ENCODE measurements at places on chromosomes 4 and X.

GRCh38 chr4:83269256-83269655 lies 15.3 kb downstream of the COQ2 start:
- DNase-seq, result no peak

DNA sequence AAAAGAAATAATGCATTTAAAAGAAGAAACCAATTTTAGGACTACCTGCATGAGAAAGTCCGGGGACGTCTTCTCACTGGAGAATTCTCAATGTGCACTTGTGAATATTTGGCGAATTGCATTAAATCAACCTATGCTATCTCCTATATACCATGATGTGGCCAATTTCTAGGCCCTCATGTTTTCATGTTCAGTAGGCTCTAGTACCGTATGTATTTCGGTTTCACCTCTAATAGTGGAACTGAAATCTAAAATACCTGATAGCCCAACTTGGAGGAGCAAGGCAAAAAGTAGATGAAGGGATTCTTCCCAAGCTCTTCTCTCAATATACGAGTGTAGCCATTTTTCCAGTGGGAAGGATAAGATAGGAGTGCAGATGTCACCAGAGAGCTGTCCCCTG lies 11.4 kb upstream of the FGF2 start:
- DNase-seq, result no peak

DNA sequence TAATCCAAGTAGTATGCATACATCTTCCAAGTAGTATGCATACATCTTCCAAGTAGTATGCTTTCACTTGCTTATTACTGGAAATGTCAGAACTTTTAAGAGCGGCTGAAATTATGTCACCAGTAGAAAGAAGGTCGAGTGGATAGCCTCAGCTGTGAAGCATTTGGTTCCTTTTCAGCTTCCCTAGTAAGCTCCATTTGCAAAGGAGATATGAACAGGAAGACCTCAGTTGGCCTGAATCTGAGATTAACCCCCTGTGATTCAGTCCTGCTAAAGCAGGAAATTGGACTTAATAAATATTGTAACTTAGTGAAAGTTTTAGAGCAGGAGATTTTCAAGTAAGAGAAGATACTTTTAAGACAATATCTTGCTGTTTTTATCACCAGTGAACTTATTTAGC lies 48.1 kb downstream of the PCDH7 start:
- no peak for DNase-seq

- DNase-seq, result no peak
Measured at GRCh38 chrX:7647831-7648230, 195.1 kb upstream of the VCX start.

GRCh38 chr4:16161851-16162408 lies 64.3 kb downstream of the TAPT1 start:
- no peak for DNase-seq

GRCh38 chrX:98141466-98141865 lies 1257.8 kb downstream of the RPA4 start:
- DNase-seq, result no peak

DNA sequence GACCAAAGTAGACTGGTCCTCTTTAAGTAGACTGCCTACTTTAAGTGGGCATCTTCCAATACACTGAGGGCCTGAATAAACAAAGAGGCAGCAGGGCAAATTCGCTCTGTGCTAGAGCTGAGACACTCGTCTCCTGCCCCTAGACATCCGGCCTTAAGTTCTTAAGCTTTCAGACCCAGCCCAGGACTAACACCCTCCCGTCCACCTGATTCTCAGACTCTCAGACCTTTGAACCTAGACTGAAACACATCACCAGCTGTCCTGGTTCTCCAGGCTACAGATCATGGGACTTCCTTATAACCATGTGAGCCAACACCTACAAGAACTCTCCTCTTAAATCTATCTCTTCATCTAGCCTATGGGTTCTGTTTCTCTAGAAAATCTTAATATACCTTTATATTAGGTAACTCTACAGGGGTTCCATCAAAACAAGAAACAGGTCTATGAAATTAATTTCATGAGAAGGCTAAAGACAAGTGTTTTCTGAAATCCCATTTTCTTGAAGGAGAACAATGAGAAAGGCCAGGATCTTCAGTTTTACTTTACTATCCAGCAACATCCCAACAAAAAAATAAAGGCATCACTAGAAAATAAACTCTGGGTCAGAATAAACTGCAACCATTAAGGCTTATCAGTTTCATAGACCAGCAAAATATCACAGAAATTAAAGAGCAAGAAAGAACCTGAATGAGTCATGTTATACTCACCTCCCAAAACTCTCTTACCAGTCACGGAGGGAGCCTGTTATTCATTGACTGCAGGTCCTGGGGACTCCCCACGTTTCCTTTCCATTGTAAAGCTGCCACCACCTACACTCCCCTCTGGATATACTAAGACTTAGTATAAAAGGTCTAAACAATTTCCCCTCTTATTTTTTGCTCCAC lies 14.8 kb downstream of the ADGRA3 start:
- DNase-seq, result peak; percentile 22

GRCh38 chr4:184807797-184808712 lies 17.7 kb downstream of the ACSL1 start:
- DNase-seq, result no peak

- no peak for DNase-seq
Measured at GRCh38 chr4:112517067-112517634, 1.2 kb upstream of the NEUROG2 start.

DNA sequence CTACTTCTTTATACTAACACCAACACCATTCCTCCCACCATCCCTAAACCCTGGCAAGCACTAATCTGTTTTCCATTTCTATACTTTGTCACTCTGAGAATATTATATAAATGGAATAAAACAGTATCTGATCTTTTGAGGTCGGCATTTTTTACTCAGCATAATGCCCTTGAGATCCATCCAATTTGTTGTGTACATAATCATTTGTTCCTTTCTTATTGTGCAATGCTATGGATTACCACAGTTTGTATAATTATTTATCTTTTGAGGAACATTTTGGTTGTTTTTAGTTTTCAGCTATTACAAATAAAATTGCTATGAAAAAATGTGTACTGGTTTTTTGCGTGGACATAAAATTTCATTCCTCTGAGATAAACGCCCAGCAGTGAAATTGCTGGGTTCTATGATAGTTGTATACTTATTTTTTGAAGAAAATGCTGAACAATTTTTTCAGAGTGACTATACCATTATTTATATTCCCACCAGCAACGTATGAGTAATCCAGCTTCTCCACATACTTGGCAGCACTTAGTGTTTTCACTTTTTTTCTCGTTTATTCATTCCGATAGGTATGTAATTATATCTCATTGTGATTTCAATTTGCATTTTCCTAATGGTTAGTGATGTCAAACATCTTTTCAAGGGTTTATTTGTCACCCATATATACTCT lies 154.3 kb upstream of the DCAF8L1 start:
- no peak for DNase-seq

- DNase-seq, result no peak
Measured at GRCh38 chr4:7674706-7675105, 240.0 kb upstream of the PSAPL1 start.

- no peak for DNase-seq
Measured at GRCh38 chrX:5916945-5917344, 311.7 kb downstream of the NLGN4X start.

- no peak for DNase-seq
Measured at GRCh38 chrX:37083880-37084279, 75.7 kb downstream of the FAM47C start.

GRCh38 chr4:125735102-125735501 lies 420.3 kb downstream of the FAT4 start:
- no peak for DNase-seq

- no peak for DNase-seq
Measured at GRCh38 chr4:131344761-131345160, 1804.3 kb upstream of the PCDH10 start.

DNA sequence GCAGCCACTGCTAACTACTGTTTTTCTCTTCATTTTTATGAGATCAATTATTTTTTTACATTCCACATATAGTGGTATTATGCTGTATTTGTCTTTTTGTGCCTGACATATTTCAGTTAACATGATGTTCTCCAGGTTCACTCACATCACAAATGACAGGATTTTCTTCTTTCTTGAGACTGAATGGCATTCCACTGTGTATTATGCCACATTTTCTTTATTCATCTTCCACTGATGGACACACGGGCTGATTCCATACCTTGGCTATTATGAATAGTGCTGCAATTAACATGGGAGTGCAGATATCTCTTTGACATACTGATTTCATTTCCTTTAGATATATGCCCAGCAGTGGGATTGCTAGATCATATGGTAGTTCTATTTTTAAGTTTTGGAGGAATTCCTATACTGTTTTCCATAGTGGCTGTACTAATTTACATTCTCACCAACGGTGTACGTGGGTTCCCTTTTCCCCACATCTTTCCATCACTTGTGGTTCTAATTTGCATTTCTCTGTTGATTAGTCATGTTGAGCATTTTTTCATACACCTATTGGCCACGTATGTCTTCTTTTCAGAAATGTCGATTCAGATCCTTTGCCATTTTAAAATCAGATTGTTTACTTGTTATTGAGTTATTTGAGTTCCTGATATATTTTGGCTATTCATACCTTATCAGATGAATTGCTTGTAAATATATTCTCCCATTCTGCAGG lies 14.9 kb upstream of the ZCCHC4 start:
- no peak for DNase-seq

- DNase-seq, result no peak
Measured at GRCh38 chr4:150229520-150229919, 151.3 kb downstream of the DCLK2 start.

GRCh38 chr4:83964996-83965541 lies 429.2 kb downstream of the GPAT3 start:
- no peak for DNase-seq

DNA sequence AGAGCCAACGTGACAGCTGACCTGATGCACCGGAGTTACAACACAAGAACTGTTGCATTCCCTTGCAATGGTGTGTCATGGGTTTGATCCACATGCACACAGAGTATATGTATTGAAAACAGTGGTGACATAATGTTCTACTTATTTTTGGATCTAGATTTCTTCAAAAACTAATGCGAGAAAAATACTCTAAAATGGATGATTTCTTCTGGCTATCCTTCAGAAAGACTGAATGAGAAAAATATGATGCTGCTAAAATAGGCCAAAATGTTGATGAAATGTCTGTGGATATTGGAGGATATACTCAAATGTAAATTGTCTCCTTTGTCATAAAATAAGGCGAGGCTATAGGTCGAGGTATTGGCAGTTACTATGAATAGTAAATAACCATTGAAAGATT lies 30.4 kb downstream of the LIMCH1 start:
- no peak for DNase-seq

DNA sequence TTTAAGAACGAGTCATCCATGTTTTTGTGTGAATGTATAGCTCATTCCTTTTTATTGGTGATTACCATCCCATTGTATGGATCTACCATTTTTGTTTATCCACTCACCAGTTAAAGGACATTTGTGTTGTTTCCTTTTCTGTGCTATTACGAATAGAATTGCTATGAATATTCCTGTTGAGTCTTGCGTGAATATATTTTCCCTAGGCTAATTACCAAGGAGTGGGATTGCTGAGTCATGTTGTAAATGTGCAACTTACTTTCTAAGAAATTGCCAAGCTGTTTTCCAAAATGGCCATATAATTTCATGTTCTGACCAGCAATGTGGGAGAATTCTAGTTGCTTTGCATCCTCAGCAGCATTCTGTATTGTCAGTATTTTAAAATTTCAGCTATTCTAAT lies 51.3 kb downstream of the YIPF6 start:
- DNase-seq, result no peak

GRCh38 chr4:4560136-4560535 lies 18.3 kb upstream of the STX18 start:
- no peak for DNase-seq

- no peak for DNase-seq
Measured at GRCh38 chr4:8167291-8167690, 8.7 kb upstream of the ABLIM2 start.

DNA sequence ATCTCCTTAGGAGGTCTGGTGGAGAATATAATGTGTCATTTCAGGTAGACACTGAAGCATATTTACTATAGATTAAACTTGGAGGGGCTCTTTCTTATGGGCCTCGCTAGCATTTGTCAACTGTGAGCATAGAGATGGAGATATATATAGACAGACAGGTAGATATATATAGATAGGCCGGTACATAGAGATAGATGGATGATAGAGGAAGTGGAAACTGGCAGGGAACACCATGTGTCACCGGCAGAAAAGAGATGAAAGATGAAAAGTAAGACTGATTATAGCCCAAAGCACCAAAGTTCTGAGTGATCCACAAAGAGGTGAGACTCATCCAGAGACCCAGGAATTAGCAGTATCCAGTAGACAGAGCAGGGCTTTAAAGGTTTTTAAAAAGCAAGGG lies 268.1 kb downstream of the FBXW7 start:
- DNase-seq, result no peak

- DNase-seq, result no peak
Measured at GRCh38 chr4:14607578-14607977, 394.7 kb upstream of the CPEB2 start.

- no peak for DNase-seq
Measured at GRCh38 chrX:128928636-128929035, 594.7 kb downstream of the SMARCA1 start.

DNA sequence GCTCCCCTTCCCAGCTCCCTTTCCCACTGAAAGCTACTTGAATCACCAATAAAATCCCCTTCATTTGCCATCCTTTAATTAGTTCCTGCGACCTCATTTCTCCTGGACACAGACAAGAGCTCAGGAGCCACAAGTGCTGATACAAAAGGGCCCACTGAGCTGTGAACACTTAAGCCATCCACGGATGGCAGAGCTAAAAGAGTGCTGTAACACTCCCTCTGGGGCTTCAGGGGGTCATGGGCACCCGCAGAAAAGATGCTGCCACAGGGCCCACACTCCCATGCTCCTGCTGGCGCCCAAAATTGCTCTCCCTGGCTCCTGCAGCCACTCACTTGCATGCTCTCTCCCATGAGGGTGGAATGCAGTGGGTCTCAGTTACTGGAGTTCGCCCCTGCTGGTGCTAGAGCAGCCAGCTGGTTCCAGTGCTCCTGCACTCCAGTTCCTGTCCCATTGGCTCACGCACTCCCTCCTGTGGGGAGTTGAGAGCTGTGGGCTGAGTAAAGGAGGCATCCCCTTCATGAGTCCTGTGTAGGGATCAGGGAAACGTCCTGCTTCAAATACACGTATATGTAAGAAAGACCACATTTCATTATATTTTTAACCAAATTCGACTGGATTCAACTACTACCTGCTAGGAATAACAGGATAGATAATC lies 1291.0 kb downstream of the ARAP2 start:
- DNase-seq, result no peak

DNA sequence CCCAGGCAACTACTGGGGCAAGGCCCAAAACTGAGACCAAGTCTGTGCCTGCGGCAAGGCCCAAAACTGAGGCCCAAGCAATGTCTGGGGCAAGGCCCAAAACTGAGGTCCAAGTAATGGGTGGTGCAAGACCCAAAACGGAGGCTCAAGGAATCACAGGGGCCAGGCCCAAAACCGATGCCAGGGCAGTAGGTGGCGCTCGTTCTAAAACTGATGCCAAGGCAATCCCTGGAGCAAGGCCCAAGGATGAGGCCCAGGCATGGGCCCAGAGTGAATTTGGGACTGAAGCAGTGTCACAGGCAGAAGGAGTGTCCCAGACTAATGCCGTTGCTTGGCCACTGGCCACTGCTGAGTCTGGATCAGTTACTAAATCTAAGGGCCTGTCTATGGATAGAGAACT lies 2.7 kb downstream of the GPRASP2 start:
- DNase-seq, result no peak

- no peak for DNase-seq
Measured at GRCh38 chrX:11239230-11239629, 54.0 kb upstream of the AMELX start.
